AG04450 (cell line): ENCODE measurements at places on chromosomes 7 and 10.

- peak; percentile 79 for DNase-seq
These were observed 34.6 kb upstream of the UNCX start for GRCh38 chr7:1197997-1198625.

- DNase-seq: no peak
These were observed 536.1 kb downstream of the LRMDA start for GRCh38 chr10:75967491-75967890.

DNA sequence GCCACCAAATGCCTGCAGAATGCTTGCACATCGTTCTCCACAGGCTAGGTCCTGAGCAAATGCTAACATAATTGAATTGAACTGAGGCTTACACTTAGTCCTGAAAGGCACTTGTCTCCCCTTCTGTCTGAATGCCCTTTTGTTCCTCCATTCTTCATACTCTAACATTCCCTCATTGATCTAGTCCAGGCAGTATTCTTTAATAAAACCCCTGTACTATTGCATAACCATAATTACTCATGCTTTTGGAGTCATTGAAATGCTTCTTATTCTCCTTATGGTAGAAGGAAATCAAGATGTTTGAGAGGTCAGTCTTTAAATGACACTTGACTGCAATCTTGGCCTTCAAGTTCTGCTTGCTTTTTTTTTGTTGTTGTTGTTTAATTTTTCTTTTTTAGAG, 7.1 kb downstream of the PI4K2A start:
- DNase-seq: no peak

DNA sequence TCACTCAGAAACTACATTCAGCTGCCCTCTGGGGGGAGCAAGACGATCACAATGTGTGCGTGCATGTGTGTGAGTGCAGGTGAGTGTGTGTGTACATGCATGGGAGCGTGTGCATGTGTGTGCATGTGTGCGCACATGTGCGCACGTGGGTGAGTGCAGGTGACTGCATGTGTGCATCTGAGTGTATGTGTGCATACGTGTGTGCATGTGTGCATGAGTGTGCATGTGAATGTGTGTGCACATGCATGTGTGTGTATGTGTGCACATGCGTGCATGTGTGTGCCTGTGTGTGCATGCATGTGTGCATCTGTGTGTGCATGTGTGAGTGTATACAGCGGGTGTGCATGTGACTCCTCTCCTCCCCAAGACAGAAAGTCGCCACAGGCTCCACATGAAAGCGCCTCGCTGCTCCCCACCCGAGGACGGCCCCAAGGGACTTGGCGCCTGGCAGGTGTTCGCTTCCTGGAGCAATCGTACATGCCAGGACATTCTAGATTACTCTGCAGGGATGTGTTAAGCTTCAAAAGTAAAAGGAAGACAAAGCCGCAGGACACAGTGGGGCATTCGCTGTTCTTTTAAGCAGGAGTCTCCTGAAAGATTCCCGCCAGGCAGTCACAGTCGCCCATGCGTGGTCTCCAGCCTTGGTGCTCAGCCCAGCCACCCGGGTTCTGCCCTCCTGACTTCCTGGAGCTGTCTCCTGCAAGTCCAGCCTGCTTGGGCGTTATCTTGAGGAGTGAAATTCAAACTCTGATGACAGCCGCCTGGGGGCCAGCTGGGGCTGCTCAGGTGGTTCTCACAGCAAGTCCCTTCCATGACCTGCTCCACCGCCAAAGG, 42.0 kb upstream of the ADGRA1 start:
- DNase-seq: no peak

- DNase-seq: no peak
These were observed 14.7 kb downstream of the EBF3 start for GRCh38 chr10:129949411-129949810.

GRCh38 chr7:1059200-1060091, 15.1 kb downstream of the GPR146 start:
- no peak for DNase-seq

DNA sequence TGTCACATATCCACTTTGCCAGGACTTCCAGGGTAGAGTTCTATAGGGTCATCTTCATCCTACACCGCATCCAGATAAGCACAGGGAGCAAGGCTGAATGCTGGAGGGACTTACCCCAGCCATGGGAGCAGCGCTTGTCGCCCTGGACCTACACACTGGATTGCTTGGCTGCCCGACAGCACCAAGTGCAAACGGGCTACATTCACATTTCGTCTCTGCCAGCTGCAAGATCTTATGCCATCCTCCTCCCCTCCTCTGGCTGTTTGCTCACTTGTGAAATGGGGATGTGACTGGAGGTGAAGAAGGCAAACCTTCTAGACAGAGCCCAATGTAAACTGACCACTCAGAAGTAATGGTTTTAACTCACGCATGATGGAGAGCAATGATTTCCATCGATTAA, 1.0 kb downstream of the DDC start:
- DNase-seq: no peak

DNA sequence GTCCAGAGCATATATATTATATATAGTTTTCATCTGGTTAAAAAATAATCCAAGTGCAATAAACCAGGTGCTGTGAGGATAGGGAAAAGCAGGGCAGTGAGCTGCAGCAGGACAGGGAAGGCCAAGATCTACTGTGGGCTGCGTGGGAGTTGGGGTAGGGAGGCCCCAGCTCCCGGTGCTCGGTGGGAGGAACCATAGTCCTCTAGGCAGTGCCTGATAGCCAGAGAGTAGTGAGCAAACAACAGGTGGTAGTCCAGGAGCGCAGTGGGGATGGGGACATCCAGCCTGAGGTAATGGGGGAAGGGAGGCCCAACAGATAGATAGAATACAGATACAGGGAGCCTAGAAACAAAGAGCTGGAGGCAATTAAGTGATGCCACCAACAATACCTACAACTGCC, 4.1 kb upstream of the BMPR1A start:
- no peak for DNase-seq

DNA sequence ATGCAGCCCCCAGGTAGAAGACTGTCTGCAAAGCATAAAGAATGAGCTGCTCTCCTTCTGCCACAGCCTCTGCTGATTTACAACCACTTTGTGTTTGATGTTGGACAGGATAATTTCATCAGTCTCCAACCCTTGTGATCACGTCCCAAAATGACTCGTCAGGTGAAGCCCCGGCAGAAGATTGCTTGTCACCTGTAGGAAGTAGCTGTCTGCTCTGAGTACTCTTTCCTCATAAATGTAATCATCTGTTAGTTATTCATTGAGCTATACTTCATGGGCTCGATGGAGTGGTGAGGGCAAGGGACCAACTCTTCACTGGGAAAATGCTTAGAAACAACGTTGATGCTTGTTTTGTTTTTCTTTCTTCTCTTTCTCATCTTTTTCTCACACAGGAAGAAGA, 290.9 kb upstream of the SP8 start:
- no peak for DNase-seq

GRCh38 chr10:42911359-42911758, 128.8 kb downstream of the BMS1 start:
- no peak for DNase-seq

- no peak for DNase-seq
These were observed 57.9 kb upstream of the GTF2IRD1 start for GRCh38 chr7:74395745-74396311.
